CD4-positive, alpha-beta T cell treated with Interleukin-15 for 1 hour (primary cell): ENCODE measurements at places on chromosomes 3 and 15.

GRCh38 chr3:5009506-5010109, 30.4 kb downstream of the BHLHE40 start:
- DNase-seq = no peak

- DNase-seq = no peak
Measured at GRCh38 chr3:168847291-168847883, 751.7 kb upstream of the GOLIM4 start.

- DNase-seq = no peak
Measured at GRCh38 chr3:84224262-84224661, 734.5 kb upstream of the CADM2 start.

GRCh38 chr3:105431200-105431599, 64.5 kb downstream of the ALCAM start:
- DNase-seq = no peak

DNA sequence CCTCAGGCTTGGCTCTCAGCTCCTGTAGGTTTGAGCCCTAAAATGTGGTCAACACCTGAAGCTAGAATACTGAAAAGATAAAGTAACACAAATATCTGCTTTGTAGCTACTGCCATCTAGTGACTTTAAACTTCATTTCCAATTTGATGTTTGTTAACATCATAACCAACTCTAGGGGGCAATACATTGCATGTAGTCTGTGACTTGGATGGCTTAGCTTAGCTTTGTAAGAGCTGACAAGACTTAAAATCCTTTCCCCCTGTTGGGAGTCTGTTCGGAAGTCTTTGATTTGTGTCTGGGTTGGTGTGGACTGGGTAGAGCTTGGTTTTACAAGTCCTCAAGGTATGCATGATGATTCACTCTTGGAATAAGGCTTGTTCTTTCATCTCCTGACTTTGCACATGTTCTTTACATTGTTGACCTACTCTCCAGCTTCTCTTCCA, 51.7 kb downstream of the SCN11A start:
- DNase-seq = no peak

DNA sequence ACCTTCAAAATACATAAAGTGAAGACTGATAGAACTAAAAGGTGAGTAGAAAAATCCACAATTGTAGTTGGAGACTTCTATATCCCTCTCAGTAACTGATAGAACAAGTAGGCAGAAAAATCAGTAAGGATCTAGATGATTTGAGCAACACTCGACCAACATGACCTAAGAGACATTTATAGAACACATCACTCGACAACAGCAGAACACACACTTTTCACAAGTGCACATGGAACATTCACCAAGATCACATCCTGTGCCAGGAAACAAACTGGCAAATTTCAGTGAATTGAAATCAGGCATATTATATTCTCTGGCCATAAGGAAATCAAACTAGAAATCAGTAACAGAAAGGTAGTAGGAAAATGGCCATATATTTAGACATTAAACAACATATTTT, 37.1 kb downstream of the LYSMD4 start:
- no peak for DNase-seq

- DNase-seq = no peak
Measured at GRCh38 chr15:62528505-62528904, 363.4 kb upstream of the C2CD4B start.

DNA sequence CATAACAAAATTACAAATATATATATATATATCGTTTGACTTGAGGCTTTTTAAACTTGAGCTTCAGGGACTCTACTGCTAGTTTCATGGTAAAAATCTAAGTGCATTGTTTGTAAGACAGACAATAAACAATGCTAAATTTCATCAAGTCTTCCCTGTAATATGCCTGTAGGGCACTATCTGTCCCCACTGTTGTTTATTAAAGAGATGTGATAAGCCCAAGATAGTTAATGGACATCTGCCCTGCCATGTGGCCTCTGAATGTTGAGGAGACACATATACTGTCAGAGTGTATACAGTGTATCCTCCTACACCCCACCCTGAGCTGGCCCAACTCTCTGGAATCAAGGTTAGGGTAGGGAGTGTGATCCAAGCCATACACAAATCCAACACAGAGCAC, 15.1 kb upstream of the EIF1B start:
- no peak for DNase-seq

- DNase-seq = no peak
Measured at GRCh38 chr3:157786211-157786610, 283.0 kb upstream of the VEPH1 start.

GRCh38 chr3:127473244-127474024, 117.1 kb downstream of the TPRA1 start:
- DNase-seq = no peak

- no peak for DNase-seq
Measured at GRCh38 chr15:81981908-81982307, 63.9 kb downstream of the MEX3B start.

GRCh38 chr3:151479452-151479851, 18.6 kb upstream of the IGSF10 start:
- DNase-seq = no peak

DNA sequence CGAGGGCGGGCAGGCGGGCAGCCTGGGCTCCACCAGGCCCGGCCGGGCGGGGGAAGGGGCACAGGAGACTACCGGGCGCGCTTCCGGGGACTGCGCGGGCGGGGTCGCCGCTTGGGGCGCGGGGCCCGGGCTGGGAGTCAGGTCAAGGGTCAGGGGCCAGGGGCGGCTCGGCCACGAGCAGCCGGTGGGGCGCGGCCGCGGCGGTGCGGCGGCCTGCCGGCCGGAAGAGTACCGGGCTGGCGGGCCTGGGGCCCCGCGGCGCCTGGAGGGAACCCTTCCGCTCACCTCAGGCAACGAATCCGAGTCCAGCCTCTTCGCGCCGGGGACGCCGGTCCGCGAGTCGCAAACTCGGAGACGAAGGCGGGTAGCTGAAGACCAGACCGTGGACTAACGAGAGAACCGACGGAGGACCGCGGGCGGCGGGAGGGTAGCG, 225 bp downstream of the RHOA start:
- peak; percentile 60 for DNase-seq

DNA sequence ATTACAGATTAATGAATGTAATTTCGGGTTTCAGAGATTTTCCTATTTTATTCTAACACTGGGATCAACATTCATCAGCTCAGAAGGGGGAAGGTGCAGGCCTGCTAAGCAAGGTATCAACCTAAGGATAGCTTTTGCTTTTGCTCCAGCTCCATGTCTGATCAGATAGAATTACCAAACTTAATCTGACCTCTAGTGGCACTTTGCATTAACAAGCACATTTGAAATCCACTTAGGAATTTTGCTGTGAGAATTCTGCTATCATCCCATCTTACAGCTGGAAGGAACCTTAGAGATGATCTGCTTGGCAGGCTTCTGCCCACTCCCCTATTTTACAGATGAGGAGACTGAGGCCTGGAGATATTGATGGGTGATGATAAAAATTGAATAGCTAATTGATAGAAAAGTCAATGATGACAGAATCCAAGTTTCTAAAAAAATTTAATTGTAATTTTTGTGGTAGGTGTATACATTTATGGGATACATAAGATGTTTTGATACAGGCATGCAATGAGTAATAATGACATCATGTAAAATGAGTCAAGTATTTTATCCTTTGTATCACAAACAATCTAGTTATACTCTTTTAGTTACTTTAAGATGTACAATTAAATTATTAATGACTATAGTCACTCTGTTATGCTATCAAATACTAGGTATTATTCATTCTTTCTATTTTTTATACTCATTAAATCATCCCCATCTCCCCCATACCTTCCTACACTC, 209.2 kb upstream of the ZPLD1 start:
- DNase-seq = no peak

DNA sequence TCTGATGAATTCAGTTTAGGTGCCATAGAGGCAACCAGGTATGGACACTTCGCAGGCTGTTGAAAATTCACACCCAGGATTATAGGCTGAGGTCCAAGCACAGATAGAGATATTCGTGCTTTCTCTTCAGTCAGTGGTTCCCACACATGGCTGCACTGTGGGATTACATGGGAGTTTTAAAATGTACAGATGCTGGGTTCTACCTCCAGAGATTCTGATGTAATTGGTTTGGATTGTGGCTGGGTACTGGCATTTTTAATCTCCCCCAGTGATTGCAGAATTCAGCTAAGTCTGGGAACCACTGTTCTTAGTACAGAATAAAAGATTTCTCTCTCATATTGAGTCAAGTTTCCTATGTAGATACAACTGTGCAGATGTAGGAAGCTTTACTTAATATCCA, 91.6 kb downstream of the FOXB1 start:
- no peak for DNase-seq

- DNase-seq = no peak
Measured at GRCh38 chr3:150376001-150376848, 31.9 kb upstream of the TSC22D2 start.

DNA sequence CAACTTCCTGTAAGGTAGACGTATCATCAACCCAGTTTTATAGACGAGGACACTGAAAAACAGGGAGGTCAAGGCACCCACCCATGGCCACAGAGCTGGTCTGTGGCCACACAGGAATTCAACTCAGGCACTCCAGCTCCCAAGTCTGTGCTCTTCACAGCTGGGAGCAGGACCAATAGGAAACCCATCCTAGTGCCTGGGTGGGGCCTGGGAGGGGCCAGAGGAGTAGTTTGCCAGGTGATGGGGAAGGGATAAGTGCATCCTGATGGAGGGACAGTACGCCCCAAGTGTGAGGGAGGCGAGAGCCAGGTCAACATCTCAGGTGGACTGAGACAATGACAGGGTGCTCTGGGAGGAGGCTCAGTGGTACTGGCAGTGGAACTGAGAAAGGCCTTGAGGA, 22.0 kb downstream of the KIF9 start:
- DNase-seq = no peak

DNA sequence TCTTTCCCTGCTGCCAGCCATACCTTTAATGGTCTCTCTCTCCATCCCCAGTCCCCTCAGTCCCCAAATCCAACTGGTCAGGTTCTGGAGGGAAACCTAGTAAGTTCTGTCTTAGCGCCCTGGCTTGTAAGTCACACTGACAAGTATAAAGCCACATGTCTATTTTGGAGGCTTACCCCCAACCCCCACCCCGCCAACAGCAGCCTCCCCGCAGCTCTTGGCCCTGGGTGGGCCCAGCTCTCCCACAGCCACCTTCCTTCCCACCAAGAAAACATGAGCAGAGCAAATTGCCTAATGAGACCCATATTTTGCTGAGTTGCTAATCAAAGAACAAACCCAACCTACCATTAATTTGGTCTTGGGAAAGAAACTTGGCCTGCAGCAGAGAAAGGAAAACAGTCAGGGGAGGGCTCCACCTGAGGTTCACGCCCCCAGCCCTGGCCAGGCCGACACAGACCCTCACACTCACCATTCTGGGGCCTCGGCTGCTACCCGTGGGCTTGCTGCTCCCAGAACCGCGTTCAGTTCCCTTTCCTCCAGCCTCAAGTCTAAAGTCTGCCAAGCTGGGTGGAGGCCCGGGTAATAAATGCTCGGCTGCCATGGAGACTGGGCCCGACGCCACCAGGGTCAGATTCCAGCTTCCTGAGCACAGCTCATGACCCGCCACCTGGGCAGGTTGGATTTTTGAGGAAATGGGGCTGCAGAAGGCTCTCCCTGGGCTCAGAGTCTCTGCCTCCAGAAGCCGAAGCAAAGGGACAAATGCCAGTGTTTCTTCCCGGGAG, at the start of gene CALML4:
Gene CALML4 (minus strand): TSS at position 557 of the 782 bp plus-strand sequence. CDS start 85 bp downstream, at position 472.
- no peak for DNase-seq

GRCh38 chr3:20154928-20155327, 31.1 kb downstream of the SGO1 start:
- DNase-seq = no peak

- no peak for DNase-seq
Measured at GRCh38 chr3:175198991-175199783, 340.1 kb downstream of the NAALADL2 start.

GRCh38 chr3:70546679-70547078, 234.2 kb upstream of the MDFIC2 start:
- DNase-seq = no peak

GRCh38 chr15:36130641-36131310, 448.6 kb upstream of the CDIN1 start:
- DNase-seq = no peak

DNA sequence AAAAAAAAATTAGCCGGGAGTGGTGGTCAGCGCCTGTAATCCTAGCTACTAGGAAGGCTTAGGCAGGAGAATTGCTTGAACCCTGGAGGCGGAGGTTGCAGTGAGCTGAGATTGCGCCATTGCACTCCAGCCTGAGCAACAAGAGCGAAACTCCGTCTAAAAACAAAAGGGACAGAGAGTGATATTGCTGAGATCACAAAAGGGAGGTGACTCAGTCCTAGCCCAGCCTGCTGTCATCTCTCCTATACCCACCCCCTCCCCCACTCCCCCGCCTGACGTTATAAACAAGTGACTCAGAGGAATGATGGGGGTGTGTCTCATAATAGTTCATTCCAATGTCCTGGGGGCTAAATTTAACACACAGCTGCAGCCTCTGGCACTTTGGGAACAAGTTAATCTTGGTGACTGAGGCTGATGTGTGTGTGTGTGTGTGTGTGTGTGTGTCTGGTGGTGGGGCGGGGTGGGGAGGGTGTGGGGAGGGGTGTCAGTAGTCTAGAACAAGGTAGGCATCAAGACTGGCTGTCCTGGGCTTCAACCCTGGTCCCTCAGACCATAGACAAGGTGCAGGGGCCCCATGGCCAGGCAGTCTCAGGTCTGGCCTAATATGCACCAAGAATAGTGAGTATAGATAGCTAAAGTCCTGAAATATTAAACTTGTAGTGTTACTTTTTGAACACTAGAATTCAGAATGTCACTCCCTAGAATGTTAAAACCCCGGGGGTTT, 1.3 kb upstream of the KLHL40 start:
- DNase-seq = peak; percentile 29

DNA sequence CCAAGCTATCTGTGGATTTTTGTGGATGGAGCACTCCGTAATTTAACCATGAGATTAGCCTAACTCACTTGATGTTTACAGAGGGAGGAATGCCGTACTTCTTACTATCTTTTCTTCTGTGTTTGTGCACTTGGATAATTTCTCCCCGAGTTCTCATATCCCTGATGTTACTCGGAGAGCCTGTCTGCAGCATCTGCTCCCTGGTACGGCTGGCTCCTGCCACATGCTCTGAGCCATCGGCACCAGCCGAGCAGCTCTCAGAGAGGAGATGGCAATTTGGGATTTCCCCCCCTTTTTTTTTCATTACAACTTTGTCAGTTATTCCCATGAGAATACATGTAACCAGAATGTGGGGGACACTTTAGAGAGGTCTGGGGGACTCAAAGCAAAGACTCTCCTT, 155.0 kb downstream of the MCTP2 start:
- DNase-seq = no peak

DNA sequence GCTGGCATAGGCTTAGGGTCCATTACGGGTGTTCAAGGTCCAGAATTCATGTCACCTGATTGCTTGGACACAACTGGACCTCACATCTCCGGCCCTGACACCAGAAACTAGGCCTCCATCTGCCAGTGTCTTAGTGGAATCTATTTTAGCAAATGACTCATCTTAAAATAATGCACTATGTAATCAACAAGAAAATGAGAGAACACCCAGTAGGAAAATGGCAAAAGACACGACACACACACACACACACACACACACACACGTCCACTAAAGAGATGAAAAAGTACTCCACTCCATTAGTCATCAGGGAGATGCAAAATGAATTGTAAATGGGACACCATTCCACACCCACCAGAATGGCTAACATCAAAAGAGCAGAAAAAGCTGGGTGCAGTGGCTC, 11.2 kb downstream of the APBA2 start:
- DNase-seq = no peak
